ENCODE measurements at places on chromosomes 1 and 21.

- DNase-seq = peak; percentile 67
Measured at GRCh38 chr1:93180723-93181613, at the start of gene CCDC18. TSS of gene CCDC18 (plus strand) at chr1:93180724. CDS start at chr1:93183362, 2,638 bp downstream.

GRCh38 chr1:109142260-109142659 is 28.3 kb downstream of the ELAPOR1 start:
- no peak for DNase-seq

DNA sequence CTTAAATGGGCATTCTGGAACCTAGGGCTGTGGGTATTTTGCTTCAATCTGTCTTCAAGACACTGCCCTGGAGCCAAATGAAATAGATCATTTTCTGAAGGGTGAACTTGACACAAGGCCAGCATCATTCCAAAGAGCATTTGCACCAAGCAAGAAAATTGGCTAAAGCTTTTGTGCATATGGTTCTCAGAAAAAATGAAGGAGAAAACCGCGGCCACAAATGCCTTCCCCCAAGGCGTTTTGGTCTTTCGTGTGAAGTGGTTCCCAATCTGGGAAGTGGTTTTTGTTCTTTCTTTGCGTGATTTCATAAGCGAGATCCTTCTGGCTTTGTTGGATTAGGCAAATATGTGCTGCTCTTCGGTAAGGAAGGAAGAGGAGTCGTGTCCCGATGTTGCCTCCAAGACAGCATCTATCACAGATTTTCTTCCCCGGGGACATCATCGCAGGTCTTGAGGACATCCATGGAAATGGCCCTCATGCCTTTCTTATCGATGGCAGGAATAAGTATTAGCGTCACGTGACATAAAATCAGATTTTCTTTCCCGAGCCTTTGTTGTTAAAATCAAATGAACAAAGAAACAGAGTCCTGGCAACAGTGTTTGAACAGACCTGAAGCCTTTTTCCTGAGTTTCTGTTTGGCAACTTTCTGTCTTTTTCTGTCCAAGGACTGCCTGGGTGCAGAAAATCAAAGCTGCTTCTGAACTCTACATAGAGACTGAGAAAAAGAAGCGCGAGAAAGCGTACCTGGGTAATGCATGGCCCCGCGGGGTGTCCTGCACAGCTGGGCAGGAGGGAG is 31.0 kb downstream of the ATP5PO start:
- DNase-seq = no peak

- DNase-seq = no peak
Measured at GRCh38 chr1:150931773-150932172, 5.6 kb downstream of the SETDB1 start.

GRCh38 chr21:18812308-18812707 is 408.7 kb upstream of the TMPRSS15 start:
- no peak for DNase-seq

GRCh38 chr1:71521655-71522264 is 440.9 kb upstream of the ZRANB2 start:
- no peak for DNase-seq

GRCh38 chr1:175548774-175549173 is 194.6 kb downstream of the TNR start:
- no peak for DNase-seq
